Sigmoid colon (tissue), 7 donors: ENCODE measurements at places on chromosomes 12 and 14. TPM values are rescaled to one million over a fixed set of nuclear protein-coding genes. Genes with fewer than 3 reads are reported as not detected.

- no peak for DNase-seq
Measured at GRCh38 chr12:32134101-32134888, 27.6 kb downstream of the BICD1 start.

GRCh38 chr14:88868558-88869159, 44.2 kb downstream of the TTC8 start:
- DNase-seq = no peak

- DNase-seq = no peak
Measured at GRCh38 chr14:104724981-104725771, 1.1 kb downstream of the ADSS1 start.

GLS2 gene
- 3.3 TPM for total RNA-seq

SERPINA12 gene
- not detected for total RNA-seq

DNA sequence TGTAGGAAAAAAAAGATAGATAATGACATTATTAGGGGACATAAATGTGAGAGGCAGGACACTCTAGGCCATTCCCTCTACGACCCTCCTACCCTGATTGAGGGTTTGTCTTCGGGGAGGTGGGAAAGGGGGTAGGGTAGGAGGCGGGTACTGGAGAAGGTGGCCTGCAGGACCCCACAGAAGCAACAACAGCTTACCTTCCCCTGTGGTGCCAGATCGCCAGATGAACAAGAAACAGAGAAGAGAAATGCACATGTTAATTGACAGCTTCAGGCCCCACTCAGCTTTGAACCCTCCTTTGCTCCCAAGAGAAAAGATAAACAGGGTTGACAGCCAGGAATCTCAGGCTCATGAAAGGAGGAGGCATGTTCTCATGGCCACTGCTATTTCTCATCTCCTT, 4.8 kb downstream of the PHB2 start:
- DNase-seq = no peak

GRCh38 chr14:46300765-46301164, 350.8 kb downstream of the RPL10L start:
- DNase-seq = no peak

DNA sequence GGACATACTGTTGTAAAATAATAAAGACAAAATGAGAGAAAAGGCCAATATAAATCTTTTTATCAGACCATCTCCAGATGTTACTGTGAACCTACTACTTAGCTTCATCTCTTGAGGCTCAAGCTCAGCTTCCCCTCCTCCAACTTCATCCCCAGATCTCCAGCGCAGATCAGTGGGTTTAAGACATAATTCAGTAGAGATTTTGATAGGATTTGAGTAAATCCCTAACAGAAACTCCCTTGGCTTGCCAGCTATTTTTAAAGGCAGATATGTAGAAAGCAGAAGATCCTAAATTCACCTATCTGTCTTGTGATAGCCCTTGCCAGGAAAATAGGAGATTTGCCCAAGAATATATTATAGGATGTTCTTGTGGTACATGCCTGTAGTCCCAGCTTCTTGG, 236.7 kb downstream of the FBXL14 start:
- DNase-seq = no peak

DNA sequence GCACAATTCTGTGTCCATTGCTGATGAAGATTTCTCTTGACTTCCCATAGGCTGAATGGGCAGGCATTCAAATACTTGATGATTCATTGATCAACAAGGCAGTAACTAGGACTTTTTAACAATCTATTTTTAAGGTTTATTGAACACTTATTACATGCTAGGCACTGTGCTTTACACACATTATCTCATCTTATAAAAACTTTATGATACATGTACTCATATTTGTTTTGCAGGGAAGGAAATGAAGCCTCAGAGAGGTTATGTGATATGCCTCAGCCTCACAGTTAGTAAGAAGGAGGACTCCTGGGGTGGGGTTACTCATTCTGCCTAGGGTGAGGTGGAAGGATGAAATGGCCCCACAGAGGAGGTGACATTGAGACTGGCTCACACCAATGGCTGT, 12.9 kb upstream of the EMP1 start:
- DNase-seq = no peak

GRCh38 chr14:36655963-36656686, 5.5 kb upstream of the PAX9 start:
- no peak for DNase-seq

DNA sequence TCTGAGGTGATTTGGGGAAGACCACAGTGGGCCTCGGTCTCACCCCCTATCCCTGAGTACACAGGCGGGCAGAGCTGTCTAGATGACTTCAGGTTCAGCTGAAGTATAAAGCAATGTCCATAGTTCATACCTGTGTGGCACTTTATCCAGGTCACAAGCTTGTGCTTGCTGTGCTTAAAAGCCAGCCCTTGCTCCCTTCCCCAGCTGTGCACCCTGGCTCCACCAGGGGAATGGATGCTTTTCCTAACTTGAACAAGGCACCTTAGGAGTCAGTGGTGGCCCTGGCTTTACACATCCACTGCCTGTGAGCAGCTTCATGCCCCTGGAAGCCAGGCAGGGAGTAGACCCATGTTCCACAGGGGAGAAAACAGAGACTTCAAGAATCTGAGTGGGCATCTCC, 5.5 kb downstream of the CARMIL3 start:
- DNase-seq = peak; percentile 21

DPY19L2 gene
- 26.6 TPM for total RNA-seq

DNA sequence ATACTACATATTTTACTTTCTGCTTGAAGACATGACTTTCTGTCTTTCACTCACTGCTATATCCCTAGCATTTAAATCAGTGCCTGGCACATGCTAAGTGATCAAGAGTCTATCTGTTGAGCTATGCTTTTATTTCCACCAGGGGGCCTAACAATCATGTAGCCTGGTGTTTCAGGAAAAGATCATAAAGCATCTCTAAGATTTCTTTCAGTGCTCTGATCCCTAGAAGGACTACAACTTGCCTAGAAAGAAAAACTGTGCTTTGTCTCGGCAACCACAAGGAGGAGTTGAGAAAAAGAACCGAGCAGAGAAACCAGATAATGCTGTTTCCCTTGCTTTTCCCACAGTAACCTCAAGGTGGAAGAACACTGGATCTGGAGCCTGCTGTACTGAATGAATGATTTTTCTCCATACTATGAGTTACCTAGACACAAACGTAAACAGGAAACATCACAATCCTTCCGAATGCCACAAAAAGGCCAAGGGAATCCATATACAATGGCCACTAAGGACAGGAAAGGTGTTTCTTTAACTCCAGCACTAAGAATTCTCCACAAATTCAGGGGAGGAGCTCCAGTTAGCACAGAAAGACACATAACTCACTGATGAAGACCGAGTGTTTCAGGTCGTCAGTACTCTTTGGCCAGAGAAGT, 1.2 kb downstream of the CRY1 start:
- DNase-seq = no peak

DNA sequence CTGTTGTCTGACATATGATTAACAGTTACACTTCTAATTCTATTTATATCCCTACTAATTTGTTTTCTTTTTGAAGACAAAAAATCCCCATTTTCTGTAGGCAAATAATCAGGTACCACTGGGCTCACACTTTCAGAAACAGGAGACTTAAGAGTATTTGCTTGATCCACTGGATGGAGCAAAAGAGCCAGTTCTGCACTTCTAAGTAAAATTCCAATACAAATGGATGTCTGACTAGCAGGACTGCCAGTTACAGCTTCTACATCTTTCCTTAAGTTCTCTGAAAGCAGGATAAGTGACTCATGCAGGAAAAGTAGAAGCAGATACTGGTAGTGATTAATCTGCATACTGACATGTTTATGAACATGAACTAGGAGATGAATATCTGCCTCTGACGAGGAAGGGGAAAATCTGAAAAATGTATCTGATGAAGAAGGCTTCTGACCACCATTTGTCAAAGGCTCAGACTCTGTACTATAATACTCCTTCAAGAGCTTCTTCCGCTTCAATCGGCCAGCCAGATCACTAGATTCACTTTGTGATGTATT, 73.8 kb upstream of the ANKS1B start:
- DNase-seq = no peak

DNA sequence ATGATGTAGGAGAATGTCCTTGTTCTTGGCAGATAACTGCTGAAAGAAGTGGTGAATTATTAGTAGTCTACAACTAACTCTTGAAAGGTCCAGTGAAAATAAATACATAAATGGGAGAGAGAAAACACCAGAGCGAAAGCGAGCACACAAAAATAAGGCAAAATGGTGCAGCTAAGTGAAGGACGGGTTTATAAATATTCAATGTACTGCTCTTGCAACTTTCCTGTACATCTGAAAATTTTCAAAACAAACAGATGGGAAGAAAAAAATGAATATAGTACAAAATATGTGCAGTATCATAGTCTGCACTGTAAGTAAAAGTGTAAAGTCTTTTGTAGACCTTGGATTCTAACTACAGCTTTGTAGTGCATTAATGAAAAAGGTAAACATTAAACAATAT, 1.3 kb downstream of the MOK start:
- DNase-seq = no peak

DNA sequence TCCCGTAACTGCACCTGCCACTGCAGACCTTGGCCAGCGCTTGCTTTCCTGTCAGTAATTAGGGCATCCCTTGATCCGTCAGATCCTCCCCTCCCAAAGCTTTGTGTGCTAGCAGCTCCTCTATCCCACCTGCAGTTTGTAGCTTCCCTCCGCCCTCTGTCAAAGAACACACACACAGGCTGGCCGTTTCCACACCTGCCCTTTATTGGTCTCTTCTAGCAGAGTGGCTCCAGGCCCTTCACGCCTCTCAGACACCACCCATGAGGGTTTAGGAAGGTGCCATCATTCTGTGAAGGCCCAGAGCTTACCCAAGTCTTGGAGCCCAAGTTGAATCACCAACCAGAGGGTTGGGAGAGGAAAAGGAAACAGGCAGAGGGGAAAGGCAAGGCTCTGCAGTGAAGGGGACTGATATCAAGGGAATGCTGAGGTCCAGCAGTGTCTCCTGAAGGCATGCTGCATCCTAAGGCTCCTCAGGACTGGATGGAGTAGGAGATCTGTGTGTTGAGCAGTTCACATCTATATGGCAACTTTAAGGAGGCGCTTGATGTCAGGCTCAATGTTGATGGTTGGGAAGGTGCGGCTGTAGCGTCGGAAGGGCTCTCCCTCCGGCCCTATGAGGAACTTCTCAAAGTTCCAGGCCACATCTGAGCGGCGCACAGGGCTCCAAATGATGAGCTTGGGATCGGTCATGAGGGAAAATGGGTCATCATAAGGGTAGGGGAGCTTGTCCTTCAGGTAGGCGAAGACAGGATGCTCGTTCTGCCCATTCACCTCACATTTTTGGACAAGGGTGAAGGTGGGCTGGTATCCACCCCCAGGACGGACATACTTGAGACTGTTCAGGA, 3.4 kb downstream of the GPX2 start:
- DNase-seq = no peak

PYGL gene
- 49.9 TPM for total RNA-seq

NRXN3 gene
- total RNA-seq = 23.2 TPM

- no peak for DNase-seq
Measured at GRCh38 chr12:32002848-32003493, 43.8 kb downstream of the RESF1 start.

C14orf132 gene
- 30.4 TPM for total RNA-seq

LALBA gene
- total RNA-seq = not detected

RGS6 gene
- 1.6 TPM for total RNA-seq

DNA sequence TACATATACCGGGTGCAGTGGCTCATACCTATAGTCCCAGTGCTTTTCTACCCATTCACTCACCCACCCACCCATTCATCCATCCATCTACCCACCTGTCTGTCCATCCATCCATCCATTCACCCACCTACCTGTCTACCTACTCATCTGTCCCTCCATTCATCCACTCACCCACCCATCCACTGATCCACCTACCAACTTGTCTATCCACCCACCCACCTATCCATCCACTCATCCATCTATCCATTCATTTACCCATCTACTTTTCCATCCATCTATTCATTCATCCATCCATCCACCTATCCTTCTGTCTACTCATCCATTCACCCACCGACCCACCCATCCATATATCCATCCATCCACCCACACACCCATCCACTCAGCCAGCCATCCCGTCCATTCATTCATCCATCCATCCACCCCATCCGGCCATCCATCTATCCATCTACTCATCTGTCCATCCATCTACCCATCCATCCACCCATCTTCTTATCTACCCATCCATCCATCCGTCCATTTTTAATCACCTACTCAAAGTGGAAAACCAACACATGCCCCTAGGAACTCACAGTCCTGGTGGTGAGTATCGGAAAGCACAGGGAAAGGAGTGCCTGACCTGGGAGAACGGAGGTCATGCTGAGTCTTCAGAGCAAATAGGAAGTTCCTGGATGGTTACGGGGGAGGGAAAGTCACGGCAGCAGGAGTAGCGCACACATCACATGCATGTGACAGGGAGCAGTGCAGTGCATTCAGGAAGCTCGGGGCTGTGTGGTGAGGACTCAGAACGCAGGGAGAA, 20.0 kb downstream of the DDX51 start:
- no peak for DNase-seq

- DNase-seq = no peak
Measured at GRCh38 chr12:100733817-100734593, 60.6 kb upstream of the ANO4 start.

- no peak for DNase-seq
Measured at GRCh38 chr14:103016071-103016470, 41.3 kb downstream of the CDC42BPB start.

DNA sequence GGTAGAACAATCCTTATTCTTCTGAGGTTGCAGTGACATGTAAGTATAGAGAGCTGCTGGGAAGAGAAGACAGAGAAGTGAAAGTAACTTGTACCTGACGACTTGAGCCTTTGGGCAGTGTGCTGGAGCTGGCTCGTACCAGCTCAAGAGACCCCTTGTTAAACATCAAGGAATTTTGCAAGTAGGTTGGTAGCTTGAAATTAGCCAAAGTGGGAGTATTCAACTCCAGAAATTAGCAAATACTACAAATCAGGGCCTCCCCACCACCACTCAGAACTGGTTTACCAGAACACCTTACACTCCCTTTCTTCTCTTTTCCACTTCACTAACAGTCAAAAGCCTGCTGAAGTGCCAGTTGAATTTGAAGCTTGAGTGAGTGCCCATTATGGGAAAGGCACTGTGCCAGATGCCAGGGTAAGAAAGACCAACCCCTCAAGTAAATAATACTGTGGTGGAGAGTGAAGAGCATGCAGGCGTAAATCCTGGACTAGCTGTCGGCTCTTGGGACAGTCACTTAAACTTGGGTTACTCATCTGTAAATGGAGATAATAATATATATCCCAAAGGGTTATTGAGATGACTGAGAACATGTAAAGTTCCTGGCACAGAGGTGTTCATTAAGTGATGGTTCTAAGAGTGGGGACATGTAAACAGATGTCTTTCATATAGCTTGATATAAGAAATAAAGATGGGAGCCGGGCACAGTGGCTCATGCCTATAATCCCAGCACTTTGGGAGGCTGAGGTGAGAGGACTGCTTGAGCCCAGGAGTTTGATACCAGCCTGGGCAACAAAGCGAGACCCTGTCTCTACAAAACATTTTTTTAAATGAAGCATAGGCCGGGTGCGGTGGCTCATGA, 27.0 kb upstream of the EID3 start:
- no peak for DNase-seq

DNA sequence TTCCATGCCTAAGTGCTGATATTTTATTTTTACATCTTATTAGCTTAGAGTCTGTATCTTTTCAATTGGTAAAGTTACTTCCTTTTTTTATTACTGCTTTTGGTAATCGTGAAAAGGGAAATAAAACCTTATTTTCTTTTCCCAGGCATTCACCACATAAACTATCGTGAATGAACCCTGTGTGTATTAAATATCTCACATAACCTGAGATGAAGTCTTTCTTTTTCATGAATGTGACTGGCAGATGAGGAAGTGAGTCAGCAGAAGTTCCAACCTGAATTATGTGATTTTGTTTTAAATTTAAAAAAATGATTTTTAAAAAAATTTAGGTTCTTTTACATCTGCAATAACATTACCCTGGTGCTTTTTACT, 26.0 kb downstream of the MYBPC1 start:
- DNase-seq = no peak
